ENCODE measurements at places on chromosomes 2 and 18.

- DNase-seq: no peak
Measured at GRCh38 chr2:156229724-156230362, 102.7 kb downstream of the NR4A2 start.

DNA sequence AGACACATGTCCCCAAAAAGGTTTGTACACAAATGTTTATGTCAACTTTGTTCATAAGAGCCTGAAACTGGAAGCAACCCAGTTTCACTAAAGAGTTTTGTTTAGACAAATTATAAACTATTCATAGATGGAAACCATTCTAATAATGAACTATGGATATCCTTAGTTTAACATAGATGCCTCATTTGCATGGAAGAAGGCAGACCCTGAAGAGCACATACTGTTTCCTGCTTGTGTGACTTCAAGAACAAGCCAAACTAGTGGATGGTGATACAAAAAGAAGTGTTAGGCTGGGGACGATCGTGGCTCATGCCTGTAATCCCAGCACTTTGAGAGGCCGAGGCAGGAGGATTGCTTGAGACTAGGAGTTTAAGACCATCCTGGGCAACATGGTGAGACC, 48.1 kb downstream of the ACOXL start:
- DNase-seq: no peak

- no peak for DNase-seq
Measured at GRCh38 chr2:9673914-9674481, 43.2 kb upstream of the YWHAQ start.

DNA sequence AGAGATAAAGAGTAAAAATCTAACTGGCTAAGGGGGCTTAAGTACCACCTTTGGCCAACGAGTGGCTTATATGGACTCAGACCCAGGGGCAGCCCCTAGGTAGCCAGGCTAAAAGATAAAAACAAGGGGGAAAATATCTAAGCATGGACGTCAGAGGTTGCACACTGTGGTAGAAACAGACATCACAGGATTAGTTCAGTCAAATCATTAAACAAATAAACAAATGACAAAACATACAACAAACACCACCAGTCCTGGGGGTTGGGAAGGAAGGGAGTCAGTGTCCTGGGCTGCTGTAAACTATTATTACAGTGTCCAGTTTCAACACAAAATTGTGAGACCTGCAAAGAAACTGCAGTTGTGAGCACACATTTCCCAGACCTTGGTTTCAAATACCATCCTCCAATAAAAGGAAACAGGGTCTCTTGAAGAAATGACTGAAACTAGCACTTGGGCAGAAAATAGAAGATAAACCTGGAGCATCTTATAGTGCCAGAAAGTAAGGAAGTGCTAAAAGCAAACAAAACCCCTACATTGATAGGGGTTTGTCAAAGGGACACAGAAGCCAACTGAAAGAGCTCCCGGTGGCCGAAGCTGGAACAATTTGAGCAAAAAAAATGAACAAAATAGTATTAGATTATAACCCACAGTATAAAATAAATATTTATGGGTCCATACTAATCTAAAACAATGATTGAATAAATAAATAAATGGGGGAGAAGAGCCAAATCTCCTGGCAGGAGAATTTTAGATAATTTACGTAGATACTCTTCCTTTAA, 154.8 kb upstream of the KLF7 start:
- no peak for DNase-seq

- DNase-seq: no peak
Measured at GRCh38 chr18:75500545-75500944, 73.0 kb upstream of the SMIM21 start.

- DNase-seq: no peak
Measured at GRCh38 chr2:148670773-148671172, 26.2 kb downstream of the EPC2 start.

DNA sequence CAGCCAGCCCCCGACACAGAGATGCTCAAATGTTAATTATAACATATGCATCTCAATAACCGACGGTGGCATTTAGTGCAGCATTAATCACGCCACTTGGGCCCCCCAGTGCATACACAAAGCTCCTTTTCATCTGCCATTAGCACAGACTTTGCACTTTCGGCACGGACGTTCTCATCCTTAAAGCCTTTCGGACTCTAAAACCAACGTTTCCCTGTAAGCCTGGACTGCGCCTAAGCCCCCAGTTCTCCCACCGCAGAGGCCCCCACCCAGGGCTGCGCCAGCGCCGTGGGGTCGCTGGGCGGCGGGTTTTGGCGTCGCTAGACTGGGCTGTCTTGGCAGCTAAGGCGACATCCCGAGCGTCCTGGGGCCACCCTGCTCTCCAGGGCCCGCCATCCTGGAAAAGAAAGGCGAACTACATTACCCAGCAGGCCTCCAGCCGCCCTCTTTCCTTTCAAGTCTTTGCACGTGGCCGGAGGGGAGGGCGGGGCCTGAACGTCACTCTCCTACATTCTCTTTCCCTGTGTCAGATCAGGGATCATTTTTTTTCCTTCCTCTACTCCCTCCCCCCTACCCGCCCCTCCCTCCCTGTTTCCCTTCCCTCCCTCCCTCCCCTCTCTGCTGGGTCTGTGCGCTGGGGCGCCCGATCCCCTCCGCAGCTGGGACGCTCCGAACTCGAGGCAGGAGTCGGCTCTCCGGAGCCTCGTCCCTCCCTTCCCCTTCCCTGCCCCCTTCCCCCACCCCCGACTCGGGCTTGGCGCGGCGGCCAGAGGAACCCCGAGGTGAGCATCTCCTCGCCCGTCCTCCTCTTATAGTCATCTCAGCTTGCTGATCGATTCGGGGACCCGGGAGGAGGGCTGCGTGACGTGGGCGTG, at the start of gene CTIF:
Gene CTIF, plus strand, starts transcription at position 501 of the 875 bp plus-strand sequence. CDS start 80,535 bp downstream, outside the sequence.
- DNase-seq: peak; percentile 86

- DNase-seq: no peak
Measured at GRCh38 chr2:127083819-127084503, 23.0 kb downstream of the BIN1 start.

DNA sequence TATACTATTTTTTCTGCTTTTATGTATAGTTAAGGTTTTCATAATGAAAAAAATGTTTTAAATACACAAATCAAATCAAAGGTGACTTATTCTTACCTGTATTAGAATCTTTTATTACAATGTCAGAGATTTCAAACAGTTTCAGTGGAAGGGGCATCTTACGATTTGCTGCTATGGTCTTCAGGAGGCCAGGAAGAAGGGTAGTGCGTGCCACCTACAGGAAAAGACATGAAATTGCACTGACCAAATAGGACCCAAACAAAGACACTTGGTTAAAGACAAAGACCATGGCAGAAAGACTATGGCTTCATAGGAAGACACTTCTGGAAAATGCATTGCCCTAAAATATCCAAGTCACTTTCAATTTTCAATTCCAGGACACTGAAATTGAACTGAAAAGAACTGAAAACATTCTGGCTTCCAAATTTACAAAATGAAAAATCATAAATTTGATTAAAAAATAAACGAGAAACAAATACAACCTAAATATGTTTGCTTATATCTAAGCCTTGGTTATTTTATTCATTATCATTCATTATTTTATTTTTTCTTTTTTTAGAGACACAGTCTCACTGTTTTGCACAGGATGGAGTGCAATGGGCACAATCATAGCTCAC, 42.1 kb downstream of the FARSB start:
- no peak for DNase-seq

GRCh38 chr18:79962835-79963657, 1.4 kb upstream of the HSBP1L1 start:
- peak; percentile 69 for DNase-seq

DNA sequence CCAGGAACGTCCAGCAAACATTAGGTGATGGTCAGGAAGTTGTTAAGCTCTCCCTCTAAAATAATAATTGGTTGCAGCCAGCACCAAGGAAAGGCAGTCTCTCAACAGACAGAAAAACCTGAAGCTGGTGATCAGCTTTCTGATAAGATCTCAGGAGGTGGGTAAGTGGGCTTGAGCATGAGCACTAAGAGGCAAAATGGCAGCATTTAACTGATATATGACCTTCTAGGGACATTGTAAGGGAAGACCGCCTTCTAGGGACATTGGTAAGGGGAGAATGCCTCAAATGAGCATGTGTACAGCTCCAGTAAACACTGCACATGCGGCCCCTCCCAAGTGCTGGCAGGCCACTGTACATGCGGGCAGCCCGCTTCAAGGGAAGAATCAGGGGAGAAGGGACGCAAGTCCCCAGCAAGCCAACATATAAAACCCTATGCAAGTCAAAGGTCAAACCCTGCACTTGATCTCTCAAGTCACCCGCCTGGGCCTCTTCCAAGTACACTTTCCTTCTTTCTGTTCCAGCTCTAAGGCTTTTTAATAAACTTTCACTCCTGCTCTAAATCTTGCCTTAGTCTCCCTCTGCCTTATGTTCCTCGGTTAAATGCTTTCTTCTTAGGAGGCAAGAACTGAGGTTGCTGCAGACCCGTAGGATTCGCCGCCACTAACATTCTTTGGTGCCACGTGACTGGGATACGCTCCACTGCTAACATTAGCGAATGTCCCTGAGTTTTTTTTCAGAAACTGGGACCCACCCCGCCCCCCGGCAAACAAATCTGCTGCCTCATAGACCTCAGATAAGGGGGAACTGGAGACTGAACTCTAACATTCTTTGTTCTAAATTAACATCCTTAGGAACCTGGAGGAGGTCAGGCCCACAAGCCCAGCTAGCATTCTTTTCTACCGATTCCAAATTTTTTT, 463.8 kb downstream of the LPIN1 start:
- DNase-seq: no peak

GRCh38 chr2:69741229-69741574, 732 bp upstream of the ANXA4 start:
- peak; percentile 48 for DNase-seq

GRCh38 chr18:49446481-49446880, 14.0 kb downstream of the DYM start:
- no peak for DNase-seq

GRCh38 chr18:11412811-11413210, 196.6 kb upstream of the SLC35G4 start:
- DNase-seq: no peak

DNA sequence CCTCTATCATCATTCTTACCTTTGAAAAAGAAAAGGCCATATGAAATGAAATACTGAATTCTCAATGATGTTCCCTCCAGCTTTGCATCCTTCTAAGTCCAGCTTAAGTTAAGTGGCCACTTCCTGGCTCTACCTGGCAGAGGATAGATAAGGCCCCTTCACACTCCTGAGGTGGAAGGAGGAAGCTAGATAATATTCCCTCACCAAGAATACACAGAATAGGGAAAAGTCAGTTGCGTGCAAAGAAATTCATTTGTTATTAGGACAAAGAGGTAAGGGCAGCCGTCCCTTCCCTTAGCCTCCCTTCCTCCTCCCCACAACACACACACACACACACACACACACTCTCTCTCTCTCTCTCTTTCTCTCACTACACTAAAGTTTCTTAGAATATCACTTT, 37.5 kb downstream of the OLA1 start:
- DNase-seq: no peak

DNA sequence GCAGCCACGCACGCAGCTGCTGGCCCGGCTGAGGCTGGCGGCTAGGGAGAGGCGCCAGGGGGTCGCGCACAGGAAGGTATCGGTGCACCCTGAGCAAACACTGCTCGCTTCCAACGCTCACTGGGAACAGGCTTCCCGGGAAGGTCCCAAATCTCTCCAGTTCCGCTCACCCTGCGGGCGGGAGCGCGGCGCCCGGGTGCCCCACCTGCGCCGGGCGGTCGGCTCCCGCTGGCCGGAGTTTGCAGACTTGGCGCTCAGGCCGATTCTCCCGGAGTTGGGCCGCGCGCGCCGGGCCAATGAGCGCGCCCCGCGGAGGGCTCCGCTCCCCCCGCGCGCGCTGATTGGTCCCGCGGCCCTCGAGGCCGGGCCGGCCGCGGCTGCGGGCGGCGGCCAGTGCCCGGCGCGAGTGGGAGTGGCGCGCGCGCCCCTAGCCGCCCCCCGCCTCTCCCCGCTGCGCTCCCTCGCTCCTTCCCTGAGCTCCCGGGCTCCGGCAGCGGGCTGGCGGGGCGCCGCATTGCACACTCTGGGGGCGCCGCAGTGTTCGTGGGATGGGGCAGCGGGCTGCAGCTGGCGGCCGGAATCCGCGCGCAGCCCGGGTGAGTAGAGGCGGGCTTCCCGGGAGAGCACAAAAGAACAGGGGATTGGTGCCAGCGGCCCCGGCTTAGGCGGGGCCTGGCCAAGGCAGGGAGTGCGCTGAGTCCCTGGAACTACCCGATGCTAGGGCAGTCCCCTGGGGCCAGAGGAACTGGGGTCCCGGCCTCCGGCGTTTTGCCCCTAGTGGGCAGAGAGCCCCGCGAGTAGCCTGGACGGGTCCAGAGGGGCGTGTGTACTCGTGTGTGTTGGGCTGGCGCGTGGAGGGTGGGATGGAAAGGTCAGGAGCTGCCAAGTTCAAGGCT, at the start of gene LYPD6:
Gene LYPD6, plus strand, starts transcription at position 461 of the 896 bp plus-strand sequence. CDS start 107,122 bp downstream, outside the sequence.
- DNase-seq: peak; percentile 6

GRCh38 chr2:148524519-148524919, 120.0 kb upstream of the EPC2 start:
- peak; percentile 57 for DNase-seq

GRCh38 chr18:57784034-57784800, 18.9 kb downstream of the ATP8B1 start:
- DNase-seq: no peak

GRCh38 chr18:11565716-11566115, 43.7 kb upstream of the SLC35G4 start:
- no peak for DNase-seq

DNA sequence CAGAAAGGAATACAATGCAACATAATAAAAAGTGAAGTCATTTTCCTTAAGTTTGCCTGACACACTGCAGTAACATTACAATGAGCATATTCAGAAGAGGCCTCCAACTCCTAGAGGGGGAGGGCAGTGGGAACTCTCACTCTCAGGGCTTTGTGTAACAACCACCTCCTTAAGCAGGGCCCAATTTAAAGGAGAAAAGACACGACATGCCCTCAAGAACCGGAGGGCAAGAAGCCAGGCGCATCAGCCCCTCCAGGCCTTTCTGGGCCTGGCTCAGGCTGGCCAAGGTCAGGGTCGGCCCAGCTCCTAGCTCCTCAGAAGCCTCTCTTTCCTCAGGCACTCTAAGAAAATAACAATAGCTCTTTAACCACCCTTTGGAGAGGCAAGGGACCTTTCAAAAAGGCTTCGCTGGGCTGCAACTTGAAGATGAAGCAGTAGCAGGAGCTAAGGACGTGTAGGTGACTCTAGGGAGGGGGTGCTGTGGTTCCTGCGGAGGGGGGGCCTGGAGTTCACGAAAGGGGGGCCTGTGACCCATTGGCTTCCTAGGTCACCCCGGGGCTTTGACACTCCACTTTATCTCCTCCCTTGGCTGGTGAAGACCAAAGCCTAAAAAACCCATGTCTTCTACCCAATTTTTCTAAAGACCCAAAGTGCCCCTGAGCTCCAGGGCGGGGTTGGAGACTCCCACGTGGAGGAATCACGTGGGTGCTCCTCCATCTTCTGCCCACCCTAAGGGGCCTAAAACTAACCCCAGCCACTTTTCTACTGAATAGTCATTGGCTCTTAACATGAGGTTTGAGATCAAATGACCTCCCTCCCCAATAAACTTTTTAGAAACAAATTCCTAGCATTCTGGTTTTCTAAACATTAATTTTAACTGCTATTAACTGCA, 13.3 kb downstream of the SERTAD2 start:
- no peak for DNase-seq

DNA sequence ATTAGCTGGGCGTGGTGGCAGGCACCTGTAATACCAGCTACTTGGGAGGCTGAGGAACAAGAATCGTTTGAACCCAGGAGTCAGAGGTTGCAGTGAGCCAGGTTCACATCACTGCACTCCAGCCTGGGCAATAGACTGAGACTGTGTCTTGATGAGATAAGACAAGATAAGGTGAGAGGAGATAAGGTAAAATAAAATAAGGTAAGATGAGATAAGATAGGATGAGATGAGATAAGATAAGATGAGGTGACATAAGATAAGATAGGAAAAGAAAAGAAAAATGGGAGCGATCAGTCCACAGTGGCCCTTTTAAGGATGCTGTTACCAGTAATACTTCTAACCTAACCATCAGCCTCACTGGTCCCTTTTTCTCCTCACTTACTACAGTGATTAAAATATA, 134.3 kb upstream of the UNC80 start:
- DNase-seq: no peak

Data from stimulated activated CD4-positive, alpha-beta T cell treated with anti-CD3 and anti-CD28 coated beads, Interleukin-15, amount 100 ng/mL, for 24 hours (primary cell).